GOT3 (cell line): ENCODE measurements at places on chromosomes 12 and 14.
A peak's percentile ranks its signal among the peaks of the same experiment; 100 is the strongest.

DNA sequence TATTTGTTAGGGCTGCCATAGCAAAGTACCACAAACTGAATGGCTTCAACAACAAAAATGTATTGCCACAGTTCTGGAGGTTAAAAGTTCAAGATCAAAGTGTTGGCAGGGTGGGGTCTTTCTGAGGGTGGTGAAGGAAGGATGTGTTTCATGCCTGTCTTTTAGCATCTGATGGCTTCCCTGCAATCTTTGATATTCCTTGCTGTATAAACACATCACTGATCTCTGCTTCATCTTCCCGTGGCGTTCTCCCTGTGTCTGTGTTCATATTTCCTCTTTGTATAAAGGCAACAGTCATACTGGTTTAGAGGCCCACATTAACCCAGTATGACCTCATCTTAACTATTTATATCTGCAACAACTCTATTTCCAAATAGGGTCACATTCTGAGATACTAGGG, 167.5 kb downstream of the BTG1 start:
- no peak for DNase-seq

GRCh38 chr14:87043667-87044200, 949.2 kb downstream of the GALC start:
- DNase-seq, result no peak

- DNase-seq, result no peak
These were observed 322.4 kb upstream of the CLEC14A start for GRCh38 chr14:38578278-38578681.

DNA sequence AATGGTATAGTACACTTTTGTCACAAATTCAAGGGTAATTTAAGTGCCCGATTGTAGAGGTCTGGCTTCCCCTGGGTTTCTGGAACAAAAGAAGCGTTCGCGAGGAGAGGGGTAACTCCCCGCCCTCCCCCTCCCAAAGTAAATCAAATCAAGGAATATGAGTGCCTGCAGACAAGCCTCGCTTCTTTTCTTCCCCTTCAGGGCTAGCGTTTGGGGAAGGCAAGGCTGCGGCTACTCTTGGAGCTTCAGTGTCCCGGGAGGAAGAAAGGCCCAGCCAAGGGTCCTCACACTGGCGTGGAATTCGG, 456 bp upstream of the TMPO start:
- no peak for DNase-seq

DNA sequence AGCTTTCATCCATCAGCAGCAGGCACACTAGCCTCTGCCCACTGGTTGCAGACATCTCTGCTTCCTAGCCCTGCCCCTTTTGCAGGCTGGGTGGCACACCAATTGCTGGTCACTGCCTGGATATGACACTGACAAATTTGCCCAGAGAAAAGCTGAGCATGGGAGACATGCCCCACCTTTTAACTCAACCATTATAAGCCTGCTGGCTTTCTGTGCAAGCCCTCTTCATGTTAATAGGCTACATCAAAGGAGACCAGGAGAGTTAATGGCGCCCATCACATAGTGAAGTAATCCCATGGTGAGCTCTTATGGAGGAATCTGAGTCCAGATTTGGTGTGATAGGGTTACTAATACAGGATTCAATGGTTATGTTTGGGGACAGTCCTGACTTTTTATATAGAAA, 139.2 kb downstream of the KICS2 start:
- no peak for DNase-seq

DNA sequence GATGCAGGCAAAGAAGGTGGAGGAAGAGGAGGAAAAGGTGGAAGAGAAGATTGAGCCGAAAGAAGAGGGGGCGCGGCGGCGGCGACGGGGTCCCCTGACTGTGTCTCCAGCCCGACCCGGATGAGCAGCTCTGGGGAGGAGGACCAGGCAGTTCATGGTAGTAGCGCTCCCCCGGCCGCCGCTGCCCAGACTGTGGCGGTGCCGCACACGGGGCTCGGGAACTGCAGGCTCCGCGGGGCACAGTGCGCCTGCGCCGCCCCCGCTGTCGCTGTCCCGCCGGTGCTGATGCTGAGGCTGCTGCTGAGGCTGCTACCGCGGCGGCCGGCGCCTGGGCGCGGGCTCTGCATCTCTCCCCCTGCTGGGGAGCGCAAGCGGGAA, at the start of gene KCNH5:
Gene KCNH5, minus strand, starts transcription at position 225 of the 378 bp plus-strand sequence. CDS start 272 bp downstream, outside the sequence.
- DNase-seq, result no peak

DNA sequence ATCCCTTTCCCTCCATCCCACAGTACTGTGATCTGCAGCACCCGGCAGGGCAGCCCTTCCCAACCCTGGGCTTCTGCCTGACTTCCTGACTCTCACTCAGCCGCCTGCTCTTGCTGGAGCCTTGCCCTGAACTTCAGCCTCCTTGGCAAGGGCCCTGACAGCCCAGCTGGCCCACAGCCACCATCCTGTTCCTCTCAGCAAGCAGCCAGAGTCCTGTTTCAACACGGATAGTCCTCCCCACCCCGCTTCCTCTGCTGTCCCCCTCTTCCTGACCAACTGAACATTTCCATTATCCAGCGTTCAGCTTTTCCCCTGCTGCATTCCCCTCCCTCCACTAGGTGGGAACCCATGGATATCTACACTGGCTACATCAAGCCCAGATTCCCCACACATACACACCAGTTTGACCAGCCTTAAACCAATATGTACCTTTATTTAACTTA, 74.0 kb upstream of the MDM1 start:
- DNase-seq, result peak; percentile 100

DNA sequence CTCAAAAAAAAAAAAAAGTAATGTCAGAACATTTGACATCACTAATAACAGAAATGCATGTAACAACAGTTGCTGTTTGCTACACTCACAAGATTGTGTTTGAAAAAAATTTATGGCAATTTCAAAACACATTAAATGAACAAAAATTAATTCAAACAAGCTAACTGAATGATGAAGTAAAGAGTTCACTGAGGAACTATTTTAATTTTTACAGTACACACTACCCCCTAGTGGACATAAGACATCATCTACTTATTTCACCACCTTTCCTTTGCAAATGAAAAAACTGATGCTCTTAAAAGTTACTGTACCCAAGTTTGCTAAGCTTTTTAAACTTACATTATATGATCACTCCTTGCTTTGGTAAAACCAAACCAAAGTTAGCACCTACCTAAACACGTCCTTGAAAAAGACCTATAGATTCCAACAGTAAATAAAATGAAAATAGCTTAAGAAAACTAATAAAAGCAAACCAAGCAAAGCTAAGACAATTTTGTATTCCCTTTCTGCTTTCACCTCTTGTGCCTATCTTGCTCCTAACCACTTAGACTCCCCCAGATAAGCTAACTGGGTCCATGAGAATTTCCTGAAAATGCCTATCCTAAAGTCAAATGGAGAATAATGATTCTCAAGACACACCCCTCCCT, 22.2 kb downstream of the UBE2N start:
- DNase-seq, result no peak

DNA sequence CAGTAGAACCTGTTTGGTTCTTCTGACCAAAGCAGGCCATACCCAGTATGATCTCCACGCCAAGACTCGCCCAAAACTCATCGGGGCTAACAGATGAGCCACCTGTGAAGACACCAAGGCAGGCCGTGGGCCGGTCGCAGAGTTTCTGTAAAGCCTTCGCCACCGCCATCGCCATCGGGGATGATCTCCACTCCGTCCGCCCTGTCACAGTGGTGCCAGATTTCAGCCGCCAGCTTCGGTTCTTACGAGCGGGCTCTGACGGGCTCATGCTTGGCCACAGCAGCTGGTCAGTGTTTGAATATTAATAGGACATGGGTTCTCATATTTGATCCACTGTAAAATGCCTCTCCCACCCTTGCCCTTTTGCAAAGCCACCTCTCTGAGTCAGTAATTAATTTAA, 113.2 kb upstream of the TMEM132D start:
- no peak for DNase-seq

DNA sequence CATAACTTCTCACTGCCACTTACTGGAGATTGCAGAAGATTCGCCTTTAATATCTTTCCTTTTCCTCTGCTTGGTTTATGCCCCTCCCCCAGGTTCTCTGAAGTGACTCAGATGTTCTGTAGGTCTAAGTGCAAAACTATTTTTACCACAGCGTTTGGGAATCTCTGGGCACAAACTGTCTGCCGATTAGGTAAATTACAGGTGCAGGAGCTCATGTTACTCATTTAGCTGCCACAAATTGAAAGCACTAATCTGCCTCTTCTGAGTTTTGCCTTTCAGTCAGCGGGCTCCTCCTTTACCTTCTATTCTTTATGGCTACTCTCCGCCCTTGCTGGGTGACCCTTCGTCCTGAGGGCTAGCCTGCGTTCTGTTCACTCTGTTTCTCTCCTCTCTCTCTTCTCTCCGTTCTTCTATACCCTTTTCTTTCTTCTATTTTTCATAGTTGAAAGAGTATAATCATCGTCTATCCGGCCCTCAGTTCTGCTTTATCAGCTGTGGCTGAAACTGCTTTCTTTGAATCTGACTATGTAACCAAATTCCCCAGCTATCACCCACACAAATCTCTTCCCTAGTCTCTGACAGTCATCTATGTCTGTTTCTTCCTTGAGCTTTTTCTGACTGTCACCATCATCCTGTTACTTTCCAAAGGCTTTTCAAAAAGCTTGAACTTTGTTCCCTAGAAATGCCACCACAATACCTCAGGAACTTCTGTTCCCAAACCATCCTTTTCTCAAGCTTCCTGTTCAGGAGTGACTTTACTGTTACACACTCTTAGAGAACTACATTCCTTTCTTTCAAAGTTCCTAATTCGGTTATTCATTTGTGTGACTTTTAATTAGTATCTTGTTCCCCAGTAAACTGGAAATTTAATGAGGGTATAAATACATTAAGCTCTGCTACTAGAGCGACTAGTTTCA, 4.3 kb upstream of the MYF6 start:
- no peak for DNase-seq

DNA sequence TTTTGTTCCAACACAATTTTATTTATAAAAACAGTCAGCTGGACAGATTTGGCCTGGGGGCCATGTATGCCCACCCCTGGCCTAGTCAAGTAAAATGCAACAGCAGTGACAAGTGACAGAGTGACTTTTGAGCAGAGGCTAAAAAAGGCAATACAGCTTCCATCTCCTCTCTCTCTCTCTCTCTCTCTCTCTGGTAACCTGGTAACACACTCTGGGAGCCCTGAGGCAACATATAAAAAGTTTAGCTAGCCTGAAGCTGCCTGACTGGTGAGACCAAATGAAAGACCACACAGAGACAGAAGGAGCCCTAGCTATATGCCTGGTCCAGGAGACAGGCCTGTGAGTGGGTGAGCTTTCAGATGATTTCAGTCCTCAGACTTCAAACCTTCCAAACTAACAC, 105.4 kb downstream of the DENND5B start:
- no peak for DNase-seq

DNA sequence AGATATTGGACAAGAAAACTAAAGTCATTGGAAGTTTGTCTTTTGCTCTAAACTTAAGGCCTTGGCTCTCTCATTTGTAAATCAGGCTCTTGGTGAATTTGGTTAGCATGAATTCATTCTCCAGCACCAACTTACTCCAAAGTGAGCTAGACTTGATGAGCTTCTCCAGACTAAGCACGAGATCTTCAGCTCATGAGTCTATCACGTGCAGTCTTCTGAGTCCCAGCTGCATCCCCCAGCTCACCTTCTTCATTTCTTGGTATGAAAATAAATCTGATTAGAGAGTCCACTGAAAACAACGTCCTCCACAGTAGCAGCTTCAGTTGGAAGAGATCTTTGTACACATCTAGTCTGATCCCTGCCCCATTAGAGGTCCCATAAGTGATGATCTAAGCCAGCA, 52.5 kb upstream of the DDX11 start:
- no peak for DNase-seq

DNA sequence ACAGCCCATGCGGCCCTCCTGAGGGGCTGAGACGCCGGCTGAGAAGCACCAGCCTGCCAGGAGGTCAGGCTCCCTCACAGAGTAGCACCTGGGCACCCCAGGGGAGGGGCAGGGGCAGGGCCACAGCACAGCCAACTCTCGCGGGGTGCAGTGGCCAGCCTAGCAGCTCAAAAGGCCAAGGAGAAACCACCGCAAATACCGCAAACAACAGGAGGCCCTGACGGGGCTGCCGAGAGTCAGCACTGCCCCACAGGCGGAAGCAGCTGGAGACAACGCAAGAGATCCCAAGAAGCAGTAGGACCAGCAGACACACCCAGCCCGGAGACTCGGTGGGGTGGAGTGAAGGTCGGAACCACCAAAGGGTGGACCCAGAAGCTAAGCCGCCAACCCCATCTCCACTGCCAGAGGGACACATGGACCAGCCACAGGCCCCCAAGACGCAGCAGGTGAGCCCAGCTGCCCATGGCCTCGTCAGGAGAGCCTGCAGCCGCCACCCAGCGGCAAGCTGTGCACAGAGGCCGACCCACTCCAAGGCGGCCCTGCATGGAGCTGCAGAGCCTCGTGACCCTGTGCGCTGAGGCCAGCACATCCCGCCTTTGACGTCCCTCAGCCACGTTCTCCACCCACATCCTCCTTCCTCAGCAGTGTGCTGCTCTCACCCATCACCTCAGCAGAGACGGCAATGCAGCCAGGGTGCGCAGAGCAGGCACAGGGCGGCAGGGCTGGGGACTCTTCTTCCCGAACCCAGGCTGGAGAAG, 31.7 kb upstream of the BTBD6 start:
- DNase-seq, result no peak

- DNase-seq, result no peak
These were observed 83.8 kb downstream of the SLC25A21 start for GRCh38 chr14:37088356-37089215.

- DNase-seq, result no peak
These were observed 34.0 kb upstream of the HECTD1 start for GRCh38 chr14:31241450-31242114.

GRCh38 chr12:49059299-49060171, 1.1 kb downstream of the KMT2D start:
- no peak for DNase-seq

GRCh38 chr12:52264435-52264825, 10.0 kb upstream of the KRT86 start:
- no peak for DNase-seq

DNA sequence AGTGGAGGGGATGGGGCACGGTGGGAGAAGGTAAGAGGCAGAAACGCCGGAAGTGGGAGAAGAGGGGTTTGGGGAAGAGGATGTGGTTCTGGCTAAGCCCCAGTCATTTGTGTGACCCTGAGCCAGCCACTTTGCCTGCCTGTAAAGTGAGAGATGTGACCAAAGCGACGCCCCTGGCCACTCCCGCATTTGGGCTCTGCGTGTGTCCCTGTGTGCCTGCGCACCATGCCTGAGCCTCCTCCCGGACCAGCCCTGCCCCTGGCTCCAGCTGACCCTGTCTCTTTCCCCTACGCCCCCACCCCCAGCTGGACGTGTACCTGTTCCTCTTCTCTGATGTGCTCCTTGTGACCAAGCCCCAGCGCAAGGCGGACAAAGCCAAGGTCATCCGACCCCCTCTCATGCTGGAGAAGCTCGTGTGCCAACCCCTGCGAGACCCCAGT, 8.0 kb downstream of the PLEKHG6 start:
- DNase-seq, result no peak

- no peak for DNase-seq
These were observed 122.9 kb upstream of the RAP1B start for GRCh38 chr12:68487721-68488309.

DNA sequence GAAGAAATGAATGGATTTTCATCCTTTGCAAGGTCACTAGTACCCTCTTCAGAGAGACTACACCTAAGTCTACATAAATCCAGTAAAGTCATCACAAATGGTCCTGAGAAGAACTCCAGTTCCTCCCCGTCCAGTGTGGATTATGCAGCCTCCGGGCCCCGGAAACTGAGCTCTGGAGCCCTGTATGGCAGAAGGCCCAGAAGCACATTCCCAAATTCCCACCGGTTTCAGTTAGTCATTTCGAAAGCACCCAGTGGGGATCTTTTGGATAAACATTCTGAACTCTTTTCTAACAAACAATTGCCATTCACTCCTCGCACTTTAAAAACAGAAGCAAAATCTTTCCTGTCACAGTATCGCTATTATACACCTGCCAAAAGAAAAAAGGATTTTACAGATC, 40.8 kb downstream of the SPATA7 start:
- no peak for DNase-seq

- no peak for DNase-seq
These were observed 12.9 kb downstream of the TC2N start for GRCh38 chr14:91854327-91854934.
